ENCODE measurements at places on chromosomes 3 and 15.

DNA sequence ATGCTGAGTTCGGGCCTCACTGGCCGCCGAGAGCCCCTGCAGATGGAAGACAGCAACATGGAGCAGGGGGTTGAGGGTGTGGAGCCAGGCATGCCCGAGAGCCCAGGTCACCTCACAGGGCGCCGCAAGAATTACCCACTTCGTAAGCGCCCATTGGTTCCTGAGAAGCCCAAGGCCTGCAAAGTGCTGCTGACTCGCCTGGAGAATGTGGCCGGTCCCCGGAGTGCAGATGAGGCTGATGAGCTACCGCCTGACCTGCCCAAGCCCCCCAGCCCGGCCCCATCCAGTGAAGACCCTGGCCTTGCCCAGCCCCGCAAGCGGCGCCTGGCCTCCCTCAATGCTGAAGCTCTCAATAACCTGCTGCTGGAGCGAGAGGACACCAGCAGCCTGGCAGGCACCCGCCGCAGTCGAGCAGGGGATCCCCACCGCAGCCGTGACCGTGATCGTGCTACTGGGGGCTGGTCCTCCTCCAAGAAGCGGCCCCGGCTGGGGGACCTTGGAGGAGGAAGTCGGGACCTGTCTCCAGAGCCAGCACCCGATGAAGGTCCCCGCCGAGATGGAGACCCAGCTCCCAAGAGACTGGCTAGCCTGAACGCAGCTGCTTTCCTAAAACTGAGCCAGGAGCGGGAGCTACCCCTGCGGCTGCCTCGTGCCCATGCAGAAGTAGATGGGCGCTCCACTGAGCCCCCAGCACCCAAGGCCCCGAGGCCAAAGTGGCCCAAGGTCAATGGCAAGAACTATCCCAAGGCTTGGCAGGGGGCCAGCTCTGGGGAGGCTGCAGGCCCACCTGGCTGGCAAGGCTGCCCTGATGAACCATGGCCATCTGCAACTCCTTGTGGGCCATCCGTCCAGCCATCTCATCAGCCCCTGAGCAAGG is 12.1 kb upstream of the CHST14 start:
- no peak for DNase-seq

GRCh38 chr3:123735456-123735855 is 148.7 kb downstream of the MYLK start:
- no peak for DNase-seq

DNA sequence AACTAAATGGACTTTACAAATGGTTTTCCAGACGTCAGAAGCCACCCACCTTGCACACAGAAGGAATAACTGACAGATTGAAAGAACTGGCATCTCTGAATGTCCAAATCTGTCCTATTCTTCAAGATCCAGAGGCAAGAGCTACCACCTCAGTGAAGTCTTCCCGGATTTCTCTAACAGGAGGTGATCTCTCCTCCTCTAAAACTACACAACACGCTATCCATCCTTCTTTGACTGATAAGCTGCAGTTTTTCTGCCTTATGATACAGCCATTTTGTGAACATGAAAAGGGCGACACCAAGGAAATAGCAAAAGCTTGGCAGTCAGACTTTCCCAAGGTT is 37.1 kb upstream of the HES1 start:
- no peak for DNase-seq

DNA sequence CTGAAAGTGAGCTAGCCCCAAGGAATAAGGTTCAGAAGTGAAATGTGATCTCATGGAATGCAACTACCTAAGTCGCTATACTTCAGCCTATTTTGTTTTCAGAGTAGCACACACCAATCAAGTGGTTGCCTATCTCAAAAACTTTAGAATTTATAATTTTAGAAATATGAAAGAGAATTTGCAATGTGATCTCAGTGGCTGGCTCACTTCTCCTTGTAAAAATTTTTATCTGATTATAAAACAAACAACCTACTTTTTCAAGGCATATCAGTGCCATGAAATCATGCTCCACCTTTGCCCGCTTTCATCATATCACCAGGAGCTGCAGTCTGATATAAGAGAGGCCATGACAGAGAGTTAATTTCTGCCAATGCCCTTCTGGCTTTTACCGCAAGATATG is 47.3 kb downstream of the CLDN11 start:
- no peak for DNase-seq

DNA sequence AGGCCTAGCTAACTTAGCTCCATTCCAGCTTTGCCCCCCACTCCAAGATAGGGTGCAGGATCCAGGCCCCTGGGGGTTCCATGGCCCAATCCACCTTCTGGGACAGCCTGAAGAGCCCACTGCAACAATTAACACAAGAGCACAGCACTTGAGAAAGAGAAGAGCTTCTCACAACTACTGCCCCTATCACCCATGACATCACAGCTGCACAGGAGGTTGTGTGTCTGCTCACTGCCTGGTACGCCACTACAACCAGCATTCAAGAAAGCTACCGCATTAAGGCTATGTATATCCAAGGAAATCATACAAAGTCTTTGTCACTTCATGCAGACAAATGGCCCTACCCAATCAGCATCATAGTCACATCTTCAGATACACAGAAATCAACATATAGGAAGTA is 62.0 kb downstream of the MYO5A start:
- DNase-seq, result no peak

- DNase-seq, result no peak
These were observed 104.0 kb upstream of the IQSEC1 start for GRCh38 chr3:13177236-13177635.

DNA sequence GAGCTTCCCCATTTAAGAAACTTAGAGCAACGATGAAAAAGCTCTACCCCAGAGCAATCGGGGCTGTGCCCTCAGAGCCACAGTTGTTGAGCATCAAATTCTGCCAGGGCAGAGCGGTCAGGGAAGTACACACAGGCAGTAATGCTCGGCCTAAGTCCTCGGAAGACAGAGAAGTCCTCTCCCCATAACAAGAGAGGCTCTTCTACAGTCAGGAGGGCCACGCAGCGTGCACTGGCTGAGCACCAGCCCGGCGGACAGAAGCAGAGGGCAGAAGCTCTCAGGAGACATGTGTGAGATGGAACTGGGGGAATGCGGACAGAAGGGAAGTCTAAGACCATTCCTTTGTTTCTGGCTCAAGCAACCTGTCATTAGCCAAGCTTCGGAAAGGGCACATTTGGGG is 95.9 kb downstream of the XXYLT1 start:
- DNase-seq, result no peak

DNA sequence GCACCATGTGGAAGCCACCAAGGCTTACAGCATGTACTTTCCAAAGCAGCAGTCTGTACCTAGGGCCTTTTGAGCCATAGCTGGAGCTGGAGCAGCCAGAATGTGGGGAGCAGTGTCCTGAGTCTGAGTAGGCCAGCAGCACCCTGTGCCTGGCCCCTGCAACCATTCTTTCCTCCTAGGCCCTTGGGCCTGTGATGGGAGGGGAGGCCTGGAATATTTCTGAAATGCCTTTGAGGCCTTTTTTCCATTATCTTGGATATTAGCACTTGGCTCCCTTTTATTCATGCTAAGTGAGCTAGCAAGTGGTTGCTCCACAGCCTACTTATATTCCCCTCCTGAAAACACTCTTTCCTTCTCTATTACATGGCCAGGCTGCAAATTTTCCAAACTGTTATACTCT is 28.1 kb downstream of the TRIM42 start:
- no peak for DNase-seq

DNA sequence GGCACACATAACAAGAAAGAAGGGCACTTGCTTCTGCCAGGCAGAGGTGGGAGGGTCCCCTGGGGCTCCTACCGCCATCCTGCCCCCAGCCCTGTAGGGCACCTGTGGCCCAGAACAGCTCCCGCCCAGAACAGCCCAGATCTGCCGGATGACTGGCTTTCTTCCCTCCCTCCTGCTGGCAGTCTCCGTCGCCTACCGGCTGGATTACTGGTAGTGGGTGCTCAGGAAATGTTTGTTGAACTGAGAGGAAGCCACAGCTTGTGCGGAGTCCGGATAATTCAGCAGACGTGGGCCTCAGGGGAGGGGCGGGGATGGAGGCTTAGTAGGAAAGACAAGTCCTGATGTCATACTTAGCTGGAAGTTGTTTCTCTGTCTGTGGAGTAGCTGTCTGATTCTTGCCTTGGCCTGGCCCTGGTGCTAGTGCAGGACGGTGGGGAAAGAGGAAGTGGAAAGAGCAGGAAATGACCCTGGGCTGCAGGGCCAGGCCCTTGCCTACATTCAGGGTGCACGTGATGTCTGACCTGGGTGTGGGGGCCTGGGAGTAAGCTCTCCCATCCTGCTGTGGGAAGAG is 6.7 kb downstream of the CCDC9B start:
- no peak for DNase-seq

GRCh38 chr3:156174229-156174847 is 54.0 kb downstream of the KCNAB1 start:
- no peak for DNase-seq

All from NCI-H2227 treated with DMSO at 0.1 percent for 48 hours (cell line).